ENCODE measurements at places on chromosomes 4 and X. TPM values are rescaled to one million over a fixed set of nuclear protein-coding genes. Genes with fewer than 3 reads are reported as not detected.

Gene IL13RA1
- polyA plus RNA-seq, result 47.2 TPM

Gene FRMPD4
- polyA plus RNA-seq, result not detected

Gene TACC3
- polyA plus RNA-seq, result 21.1 TPM

Gene F8
- polyA plus RNA-seq, result 5.5 TPM

Gene MPC1L
- polyA plus RNA-seq, result not detected

DNA sequence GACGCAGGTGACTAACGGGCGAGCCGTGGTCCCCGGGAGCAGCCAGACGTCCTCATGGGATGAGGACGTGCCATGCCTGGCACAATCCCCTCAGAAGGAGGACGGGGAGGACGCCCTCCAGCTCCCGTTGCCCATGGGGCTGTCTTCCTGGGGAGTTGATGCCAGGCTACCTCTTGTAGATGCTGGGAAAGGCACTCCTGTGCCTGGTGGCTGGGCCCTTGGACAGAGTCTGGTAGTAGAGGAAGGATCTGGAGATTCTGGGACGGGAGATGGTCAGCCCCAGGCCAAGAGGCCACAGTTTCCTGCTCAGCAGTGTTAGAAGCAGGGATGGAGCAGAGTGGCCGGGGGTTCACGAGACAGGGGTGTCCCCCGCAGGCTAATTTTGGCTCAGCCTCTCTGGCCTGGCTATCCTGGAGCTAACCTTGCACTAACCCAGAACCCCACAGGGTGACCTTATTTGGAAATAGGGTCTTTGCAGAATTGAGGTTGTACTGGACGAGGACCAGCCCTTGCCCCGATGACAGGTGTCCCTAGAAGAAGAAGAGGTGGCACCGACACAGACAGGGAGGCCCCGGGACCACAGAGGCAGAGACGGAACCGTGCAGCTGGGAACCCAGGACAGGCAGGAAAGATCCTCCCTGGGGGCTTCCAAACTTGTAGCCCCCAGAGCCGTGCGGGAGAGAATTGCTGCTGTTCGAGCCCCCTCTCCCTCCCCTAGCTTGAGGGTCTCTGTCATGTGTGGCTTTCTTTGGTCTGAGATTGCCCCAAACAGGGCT, 50.1 kb upstream of the ADRA2C start:
- H3K27me3 ChIP-seq, result peaks cover 12% of the 10 kb centered on the region
- H3K4me1 ChIP-seq, result no peaks in the 10 kb centered on the region
- DNase-seq, result no peak
- H3K36me3 ChIP-seq, result no peaks in the 10 kb centered on the region

- no peaks in the 10 kb centered on the region for H3K4me1 ChIP-seq
- no peaks in the 10 kb centered on the region for H3K27me3 ChIP-seq
- H3K4me3 ChIP-seq, result no peak overlapping the region
- DNase-seq, result no peak
- no peak overlapping the region for H3K27ac ChIP-seq
- H3K36me3 ChIP-seq, result no peaks in the 10 kb centered on the region
These were observed 1078.1 kb upstream of the IGFBP7 start for GRCh38 chr4:58188316-58188715.

All from GM23248 (cell line).